ENCODE measurements at places on chromosomes 2 and 18. TPM values are rescaled to one million over a fixed set of nuclear protein-coding genes. Genes with fewer than 3 reads are reported as not detected.

Gene GBX2
- total RNA-seq = 3.5 TPM

Gene PSD4
- 0.93 TPM for total RNA-seq

Gene RGPD3
- 0.75 TPM for total RNA-seq

Gene IL36G
- total RNA-seq = 0.54 TPM

Gene HSPD1
- total RNA-seq = 599 TPM

Gene EFR3B
- total RNA-seq = 12.3 TPM

Gene ALPP
- 0.41 TPM for total RNA-seq

Gene SCG2
- 48.1 TPM for total RNA-seq

Gene CHST9
- 13.5 TPM for total RNA-seq

Gene UCN
- total RNA-seq = 3.5 TPM

Gene MPV17
- total RNA-seq = 77.4 TPM

Gene RAX
- total RNA-seq = 0.09 TPM

Gene KCNF1
- total RNA-seq = 0.35 TPM

Gene PDCD1
- not detected for total RNA-seq

Gene LRP1B
- total RNA-seq = 0.04 TPM

Gene TBC1D8
- total RNA-seq = 10.0 TPM

Gene ITPRIPL1
- total RNA-seq = 5.3 TPM

Gene ADCYAP1
- total RNA-seq = 0.28 TPM

Gene POTEI
- 5.6 TPM for total RNA-seq
